Right atrium auricular region (tissue), 2 donors: ENCODE measurements at places on chromosomes 1 and 21.

DNA sequence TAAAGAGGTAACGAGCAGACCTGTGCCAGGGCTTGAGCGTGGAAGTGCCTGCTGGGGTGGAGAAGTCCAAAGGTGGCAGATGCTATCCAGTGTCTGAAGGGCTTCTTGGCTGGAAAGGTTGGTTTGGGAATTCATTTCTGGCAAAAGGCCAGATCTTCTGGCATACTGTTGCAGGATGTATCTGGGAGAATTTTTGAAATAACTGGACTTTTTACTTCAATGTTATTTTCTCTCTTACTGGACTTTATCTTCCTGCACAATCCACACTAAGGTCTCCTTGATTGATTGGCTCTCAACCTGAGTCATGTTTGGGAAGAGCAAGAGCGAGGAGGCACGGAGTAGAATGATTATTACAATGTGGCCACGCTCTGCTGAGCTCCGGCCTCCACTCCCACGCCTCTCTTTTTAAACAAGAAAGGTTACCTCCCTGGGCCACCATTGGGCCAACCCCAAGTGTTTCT is 278.4 kb downstream of the TM2D1 start:
- DNase-seq, result no peak

DNA sequence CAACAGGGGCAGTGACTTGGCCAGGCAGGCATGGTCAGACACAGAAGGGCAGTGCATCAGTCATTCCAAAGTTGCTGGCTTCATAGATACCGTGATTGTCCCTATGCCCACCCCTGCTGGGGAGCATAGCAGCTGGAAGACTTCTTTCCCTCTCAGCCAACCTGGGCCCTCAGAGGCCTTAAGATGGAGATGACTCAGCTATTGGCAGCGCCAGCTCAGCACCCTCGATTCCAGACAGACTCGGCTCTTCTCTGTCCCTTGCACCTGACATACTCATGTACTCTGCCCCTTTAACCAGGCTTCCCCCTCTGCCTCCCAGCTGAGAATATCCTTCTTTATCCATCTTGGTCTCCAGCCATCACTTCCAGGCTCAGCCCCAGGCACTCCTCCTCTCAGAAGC is 16.8 kb downstream of the SLAMF8 start:
- DNase-seq, result no peak

- no peak for DNase-seq
Measured at GRCh38 chr21:29423099-29423870, 124.6 kb downstream of the BACH1 start.

- DNase-seq, result no peak
Measured at GRCh38 chr1:212914789-212915188, 35.6 kb upstream of the VASH2 start.

DNA sequence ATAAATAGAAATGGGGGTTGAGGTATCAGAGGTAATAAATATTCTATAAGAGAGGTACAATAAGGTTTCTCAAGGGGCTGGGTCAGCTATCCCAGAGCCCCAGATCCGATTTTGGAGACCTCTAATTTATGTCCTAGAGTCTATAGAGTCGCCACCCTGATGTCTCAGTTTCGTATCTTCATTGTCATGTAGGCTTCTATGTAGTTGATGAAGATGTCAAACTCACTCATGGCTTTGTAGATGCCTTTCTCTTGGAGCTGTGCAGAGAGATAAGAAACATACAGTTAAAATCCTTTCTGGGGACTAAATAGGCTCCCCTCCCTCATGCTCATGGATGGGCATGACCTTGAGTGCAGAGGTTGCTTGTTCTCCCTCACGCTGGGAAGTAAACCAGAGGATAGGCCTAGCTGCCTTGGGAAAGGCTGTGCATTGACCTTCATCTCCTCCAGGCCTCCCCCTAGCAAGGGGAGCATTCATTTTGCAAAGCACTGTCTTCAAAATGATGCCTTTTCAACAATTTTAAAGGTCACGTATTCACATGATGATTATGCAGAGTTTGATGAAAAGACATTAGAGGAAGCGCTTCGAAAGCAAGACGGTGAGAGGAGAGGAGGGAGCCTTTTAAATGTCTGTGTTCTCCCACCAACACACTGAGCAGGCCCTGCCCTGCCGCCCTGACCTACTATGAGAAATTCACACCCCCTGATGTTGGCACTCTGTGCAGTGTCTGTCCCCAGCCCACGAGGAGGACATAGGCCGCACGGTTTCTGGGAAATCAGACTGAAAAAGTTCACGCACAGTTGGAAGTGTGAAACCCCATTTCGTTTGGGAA is 1.9 kb upstream of the IL19 start:
- no peak for DNase-seq

DNA sequence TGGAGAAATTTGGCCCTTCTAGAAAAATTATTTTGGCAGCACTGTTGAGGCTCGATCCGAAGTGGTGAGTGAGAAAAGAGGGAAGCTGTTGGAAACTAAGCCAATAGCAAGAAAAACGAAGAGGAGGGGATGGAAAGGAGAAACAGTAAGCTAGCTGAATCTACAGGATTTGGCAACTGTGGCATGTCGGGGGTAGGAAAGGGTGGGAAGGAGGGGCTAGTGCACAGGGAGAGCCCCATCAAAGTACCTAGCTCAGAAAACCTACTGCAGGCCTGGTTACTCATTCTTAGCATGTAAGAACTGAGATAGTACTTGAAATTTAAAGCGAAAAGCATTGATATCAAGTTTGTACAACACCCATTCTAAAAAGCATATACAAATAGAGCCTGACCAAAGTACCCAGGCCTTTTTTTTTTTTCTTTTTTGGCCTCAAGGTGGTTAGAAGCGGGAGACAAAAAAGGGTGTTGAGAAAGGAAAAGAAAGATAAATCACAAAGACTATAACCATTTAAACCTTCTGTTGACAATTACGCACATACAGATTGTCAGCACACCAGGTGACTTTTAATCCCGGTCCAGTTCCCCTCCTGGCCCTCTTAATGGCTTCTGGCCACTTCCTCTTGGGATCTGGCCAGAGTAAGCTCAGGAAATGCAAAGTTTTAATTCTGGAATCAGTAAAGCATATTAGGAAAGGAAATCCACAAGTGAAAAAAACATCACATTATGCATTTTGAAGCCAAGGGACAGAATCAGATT is 50.4 kb downstream of the SLC16A1 start:
- no peak for DNase-seq

DNA sequence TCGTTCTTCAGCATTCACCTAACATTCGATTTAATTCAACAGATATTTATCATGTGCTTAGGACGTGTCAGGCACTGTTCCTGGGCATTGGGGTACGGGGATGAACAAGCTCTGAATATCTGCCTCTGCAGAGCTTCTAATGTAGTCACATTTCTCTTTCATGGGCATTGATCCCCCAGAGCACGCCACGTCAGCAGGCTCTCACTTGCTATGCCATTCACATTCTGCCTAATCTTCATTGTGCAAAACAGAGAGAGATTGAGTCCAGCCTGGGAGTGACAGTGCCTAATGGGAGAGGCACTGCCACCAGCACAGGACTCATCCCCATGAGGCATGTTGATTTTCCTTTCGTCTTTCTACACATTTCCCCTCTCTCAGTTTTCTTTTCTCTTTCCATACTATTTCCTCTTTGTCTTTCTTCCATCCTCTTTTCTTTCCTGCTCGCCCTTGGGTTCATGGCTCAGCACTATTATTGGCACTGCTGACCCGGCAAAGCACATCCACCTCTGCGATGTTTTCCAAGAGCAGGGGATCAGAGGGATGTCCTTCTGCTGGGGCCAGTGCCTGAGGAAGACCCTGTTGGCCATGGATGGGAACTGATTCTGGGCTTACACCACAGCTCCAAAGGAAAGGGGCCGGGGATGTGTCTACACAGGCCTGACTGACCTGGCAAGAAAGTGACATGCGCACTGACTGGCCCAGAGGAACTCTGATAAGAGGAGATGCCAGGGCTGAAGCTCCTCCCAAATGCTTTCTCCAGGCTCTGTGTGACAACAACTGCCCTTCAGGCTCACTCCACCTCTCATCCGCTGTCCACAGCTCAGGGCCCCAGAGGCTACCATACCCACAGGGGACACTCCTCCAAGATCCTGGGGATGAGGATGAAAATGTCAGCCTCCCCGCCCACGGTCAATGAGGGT is 195.9 kb downstream of the TOMM20 start:
- DNase-seq, result no peak

- DNase-seq, result no peak
Measured at GRCh38 chr1:112699425-112700144, 7.3 kb downstream of the RHOC start.

GRCh38 chr1:184223216-184223615 is 163.6 kb upstream of the C1orf21 start:
- no peak for DNase-seq

DNA sequence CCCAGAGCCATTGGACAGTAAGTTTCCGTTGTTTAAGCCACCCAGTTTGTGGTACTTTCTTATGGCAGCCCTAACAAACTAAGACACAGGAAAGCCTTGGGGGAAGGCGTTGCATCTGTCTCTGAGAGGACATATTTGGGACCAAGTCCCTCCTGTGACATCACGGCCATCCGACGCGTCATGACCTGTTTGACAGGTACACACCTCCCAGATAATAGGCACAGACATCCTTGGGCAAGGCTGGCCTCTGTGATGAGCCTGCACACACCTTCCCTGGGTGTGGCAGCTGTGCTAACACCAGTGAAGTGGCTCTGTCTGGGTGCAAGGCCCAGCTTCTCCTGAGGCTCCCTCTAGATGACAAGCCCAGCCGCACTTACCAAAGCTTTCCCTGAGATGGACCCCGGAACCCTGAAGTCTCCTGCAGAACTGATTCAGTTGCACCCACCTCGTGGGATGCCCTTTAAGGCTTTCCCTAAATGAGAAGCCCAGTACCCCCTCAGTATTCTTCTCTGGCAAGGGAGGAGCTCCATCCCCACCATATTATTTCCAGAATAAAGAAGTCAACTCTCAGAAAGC is 136.5 kb downstream of the ZSCAN20 start:
- DNase-seq, result no peak

- no peak for DNase-seq
Measured at GRCh38 chr1:10179406-10180091, 30.8 kb upstream of the KIF1B start.

GRCh38 chr1:63679076-63679475 is 85.9 kb downstream of the PGM1 start:
- DNase-seq, result no peak

DNA sequence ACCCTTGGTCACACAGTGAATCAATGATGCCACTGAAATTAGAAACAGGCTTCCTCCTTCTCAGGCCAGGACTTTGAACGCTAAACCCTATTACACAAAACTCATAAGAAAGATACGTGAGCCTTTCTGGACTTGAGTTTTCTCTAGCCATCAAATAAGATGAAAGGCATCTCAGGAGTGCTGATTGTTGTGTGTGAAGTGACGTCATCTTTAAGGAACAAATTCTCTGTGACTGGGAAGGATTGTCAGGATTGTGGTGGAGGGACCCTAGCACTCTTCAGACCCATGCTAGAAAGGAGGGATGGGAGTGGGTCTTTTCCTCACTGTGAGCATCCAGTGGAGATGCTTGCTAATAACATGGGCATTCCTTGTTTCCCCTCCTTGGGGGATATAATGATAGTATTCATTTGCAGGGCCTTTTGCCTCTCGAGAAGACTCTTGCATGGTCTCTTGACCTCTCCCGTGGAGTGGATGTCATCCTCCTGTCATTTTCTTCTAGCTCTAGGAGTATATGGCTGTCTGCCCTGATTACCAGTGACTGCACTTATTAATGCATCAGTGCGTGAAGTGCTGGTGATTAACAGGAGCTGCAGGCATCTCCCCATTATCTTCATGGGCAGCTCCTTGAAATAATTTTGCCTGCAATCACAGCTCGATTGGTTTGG is 39.9 kb downstream of the SPATA46 start:
- DNase-seq, result no peak

GRCh38 chr1:214124281-214124805 is 136.6 kb downstream of the PROX1 start:
- no peak for DNase-seq

DNA sequence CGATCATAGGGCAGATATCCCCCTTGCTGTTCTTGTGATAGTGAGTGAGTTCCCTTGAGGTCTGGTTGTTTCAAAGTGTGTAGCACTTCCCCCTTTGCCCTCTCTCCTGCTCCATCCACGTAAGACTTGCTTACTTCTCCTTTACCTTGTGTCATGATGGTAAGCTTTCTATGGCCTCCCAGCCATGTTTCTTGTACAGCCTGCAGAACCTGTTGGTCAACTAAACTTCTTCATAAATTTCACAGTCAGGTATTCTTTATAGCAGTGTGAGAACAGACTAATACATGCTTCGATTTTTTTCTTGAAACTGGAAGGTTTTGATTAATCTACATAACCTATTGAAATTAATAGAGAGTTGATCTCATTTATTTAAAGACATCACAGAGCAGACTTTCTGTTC is 302.5 kb upstream of the PBX1 start:
- DNase-seq, result no peak

GRCh38 chr1:100382657-100383056 is 30.4 kb downstream of the CDC14A start:
- no peak for DNase-seq

DNA sequence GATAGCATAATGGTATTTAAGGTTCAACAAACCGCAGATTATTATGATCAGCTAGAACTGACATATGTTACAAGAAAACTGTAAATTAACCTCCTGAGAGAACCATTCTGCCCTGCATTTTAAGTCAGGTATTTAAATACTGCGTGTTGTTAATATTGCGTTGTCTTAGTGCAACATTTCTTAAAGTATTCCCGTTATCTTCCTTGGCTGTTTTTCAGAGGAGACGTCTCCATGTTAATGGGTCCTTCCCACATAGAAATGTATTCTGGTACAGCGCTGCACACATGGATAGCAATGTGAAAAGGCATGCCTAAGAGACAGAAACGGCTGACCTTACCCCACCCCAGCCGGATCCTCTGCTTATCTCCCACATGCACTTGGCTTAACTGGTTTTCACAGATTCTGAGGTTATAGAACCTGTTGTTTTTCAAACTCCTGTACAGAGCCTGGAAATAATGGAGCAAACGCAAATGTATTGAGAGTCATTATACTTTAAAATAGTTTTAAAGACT is 22.8 kb upstream of the DEGS1 start:
- DNase-seq, result no peak

DNA sequence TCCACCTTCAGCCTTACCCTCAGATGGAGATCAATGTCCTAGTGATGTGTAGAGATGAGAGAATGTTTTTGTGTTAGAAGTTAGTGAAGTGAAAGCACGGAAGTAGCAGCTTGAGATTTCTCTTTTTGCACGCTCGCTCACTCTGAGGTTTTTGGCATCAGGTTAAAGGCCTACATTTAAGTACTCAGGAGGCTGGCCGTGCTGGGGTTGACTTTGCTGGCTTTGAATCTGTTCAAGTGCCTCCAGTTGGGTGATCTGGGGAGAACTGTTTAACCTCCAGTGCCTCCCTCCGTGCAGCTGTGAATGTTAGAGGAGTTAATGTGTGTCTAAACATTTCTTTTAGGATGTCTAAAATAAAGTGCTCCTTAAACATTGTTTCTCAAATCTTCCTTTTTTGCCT is 13.9 kb downstream of the PHGDH start:
- no peak for DNase-seq

GRCh38 chr1:26158271-26158907 is 490 bp upstream of the FAM110D start:
- no peak for DNase-seq

- no peak for DNase-seq
Measured at GRCh38 chr1:145979746-145980456, 15.4 kb downstream of the POLR3GL start.
